ENCODE measurements at places on chromosomes 1 and 21.
A peak's percentile ranks its signal among the peaks of the same experiment; 100 is the strongest.

GRCh38 chr1:57782357-57782756 lies 358.5 kb upstream of the DAB1 start:
- DNase-seq = no peak

DNA sequence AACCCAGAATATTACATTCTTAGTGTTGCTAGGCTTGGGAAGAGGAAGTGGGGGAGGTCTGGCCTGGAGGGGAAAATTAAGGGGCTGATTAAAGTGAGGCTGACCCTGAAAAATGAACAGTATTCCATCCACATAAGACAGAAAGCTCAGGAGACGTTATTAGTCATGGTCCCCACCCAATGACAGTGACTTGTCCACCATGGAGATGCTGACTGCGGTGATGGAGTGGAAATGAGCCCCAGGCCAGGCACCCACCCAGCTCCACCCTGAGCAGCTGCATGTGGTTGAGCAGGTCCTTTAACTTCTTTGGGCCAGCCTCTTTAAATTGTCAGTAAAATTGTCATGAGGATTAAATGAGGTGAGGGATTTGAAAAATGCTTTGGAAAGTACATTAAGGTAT lies 1.4 kb upstream of the SPRR4 start:
- no peak for DNase-seq

GRCh38 chr21:42509244-42509643 lies 4.4 kb upstream of the SLC37A1 start:
- DNase-seq = no peak

GRCh38 chr1:150332651-150333290 lies 11.4 kb downstream of the PRPF3 start:
- DNase-seq = no peak

GRCh38 chr21:34908419-34909055 lies 140.6 kb downstream of the RUNX1 start:
- DNase-seq = no peak

DNA sequence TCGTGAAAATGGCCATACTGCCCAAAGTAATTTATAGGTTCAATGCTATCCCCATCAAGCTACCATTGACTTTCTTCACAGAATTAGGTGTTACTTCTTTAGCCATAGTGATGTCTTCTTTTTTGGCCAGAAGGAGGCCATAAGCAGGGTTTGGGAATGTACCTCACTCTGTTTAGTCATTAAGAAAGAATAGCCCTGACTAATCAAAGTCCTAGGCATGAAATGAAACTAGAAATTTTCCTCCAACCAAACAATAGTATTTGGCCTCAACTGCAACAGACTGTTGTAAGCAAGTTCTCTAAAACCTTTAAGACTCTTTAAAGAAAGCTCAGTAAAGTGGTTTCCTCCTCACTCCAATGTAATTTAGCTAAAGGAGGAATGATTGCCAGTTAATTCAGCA lies 163.9 kb downstream of the AKT3 start:
- DNase-seq = no peak

DNA sequence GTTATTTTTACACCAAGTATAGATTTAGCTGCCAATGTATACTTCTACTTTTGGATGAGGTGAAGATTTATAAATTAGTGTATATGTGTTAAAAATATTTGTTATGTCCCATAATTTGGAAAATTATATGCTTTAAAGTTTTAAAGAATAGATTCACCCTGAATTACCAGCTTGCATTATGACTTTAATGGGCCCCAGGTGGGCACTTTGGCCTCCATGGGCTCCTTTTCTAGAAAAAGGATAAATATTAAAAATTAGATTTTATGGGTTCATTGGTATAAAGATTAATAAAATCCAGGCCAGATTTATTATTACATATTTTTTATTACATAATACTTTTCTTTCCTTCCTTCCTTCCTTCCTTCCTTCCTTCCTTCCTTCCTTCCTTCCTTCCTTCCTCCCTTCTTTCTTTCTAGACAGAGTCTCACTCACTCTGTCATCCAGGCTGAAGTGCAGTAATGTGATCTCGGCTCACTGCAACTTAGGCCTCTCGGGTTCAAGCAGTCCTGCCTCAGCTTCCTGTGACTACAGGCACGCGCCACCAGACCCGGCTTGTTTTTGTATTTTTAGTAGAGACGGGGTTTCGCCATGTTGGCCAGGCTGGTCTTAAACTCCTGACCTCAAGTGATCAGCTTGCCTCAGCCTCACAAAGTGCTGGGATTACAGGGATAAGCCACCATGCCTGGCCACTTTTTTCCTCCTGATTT lies 21.9 kb downstream of the KMO start:
- DNase-seq = no peak

GRCh38 chr1:237867380-237867888 lies 23.3 kb downstream of the ZP4 start:
- no peak for DNase-seq

DNA sequence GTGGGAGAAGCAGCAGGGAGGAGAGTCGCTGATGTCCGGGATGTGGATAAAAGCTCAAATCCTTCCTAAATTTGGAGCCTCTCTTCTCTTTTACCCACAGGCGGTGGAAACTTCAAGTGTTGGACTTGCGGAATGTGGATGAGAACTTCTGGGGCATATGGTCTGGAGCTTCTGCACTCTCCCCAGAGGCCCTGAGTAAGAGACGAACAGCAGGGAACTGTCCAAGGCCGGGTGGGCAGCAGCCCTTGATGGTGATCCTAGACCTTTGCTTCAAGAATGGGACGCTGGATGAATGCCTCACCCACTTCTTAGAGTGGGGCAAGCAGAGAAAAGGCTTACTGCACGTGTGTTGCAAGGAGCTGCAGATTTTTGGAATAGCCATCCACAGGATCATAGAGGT lies 1.9 kb downstream of the PRAMEF12 start:
- no peak for DNase-seq

DNA sequence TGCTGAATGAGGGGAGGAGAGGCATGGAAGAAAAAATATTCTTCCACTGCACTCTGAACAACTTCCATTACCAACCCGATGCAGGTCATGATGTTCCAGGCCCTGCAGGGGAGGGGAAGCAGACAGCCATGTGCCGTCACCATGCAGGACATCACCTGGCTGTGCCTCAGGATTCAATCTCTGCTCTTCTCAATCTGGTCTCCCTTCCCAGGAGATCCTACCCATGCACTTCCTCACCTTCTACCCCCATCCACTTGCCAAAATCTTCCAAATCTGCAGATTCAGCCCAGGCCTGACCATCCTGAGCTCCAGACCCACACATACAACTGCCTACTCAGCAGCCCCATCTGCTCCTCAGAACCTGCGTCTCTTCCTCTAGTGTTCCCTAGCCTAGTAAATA lies 5.8 kb upstream of the PAQR6 start:
- no peak for DNase-seq

GRCh38 chr1:42848823-42849537 lies 2.6 kb downstream of the ZNF691 start:
- DNase-seq = no peak

GRCh38 chr1:211828584-211829342 lies 1.8 kb downstream of the LPGAT1 start:
- no peak for DNase-seq

DNA sequence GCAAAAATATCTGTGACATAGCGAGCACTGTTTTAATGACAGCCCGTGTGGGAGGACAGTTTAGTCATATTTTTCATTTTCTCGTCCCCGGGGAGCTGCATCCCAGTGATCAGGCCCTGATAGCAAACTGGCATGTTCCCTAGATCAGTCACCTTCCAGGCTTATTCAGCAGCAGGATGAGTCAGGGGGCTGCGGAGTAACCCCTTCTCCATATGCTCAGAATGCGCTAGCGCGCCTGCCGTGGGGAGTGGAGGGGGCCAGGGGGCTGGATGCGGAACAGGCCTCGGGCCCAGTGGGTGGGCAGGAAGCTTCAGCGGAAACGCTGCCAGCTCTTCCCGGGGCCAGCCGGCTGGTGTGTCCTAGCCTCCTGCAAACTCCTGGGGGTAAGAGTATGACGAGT lies 94.0 kb downstream of the KCND3 start:
- peak; percentile 20 for DNase-seq

DNA sequence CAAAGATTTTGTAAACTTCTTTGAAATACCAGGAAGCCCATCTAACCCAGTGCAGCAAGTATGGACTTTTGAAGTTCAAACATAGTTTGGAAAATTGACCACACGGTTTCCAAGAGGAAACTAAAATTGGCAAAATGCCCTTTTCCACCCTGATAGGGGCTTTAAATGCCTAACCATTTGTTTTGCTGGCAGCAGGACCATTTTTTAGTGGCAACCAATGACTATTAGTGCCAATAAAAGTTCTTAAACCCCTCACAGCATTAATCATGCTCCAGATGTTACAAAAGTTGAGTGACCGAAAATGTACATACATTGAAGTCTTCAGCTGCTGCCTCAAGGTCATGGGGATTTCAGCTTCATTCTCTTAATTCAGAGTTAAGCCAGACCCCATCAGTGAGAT lies 46.4 kb upstream of the ENAH start:
- peak; percentile 33 for DNase-seq

DNA sequence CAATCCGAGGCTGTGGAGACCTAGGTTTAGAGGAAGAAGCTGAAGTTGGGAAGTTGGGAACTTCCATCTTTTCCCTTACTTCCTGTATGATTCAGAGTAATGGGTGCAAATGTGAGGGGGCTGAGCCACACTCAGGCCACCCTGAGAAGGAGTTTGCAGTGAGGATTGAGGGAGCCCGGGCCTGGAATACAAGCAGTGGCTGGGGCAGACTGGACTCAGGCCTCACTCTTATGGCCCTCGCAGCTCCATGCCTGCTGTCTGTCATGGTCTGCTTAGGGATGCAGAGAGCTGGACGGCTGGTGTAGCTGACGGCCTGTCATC lies 73.7 kb upstream of the RAB4A start:
- DNase-seq = no peak

DNA sequence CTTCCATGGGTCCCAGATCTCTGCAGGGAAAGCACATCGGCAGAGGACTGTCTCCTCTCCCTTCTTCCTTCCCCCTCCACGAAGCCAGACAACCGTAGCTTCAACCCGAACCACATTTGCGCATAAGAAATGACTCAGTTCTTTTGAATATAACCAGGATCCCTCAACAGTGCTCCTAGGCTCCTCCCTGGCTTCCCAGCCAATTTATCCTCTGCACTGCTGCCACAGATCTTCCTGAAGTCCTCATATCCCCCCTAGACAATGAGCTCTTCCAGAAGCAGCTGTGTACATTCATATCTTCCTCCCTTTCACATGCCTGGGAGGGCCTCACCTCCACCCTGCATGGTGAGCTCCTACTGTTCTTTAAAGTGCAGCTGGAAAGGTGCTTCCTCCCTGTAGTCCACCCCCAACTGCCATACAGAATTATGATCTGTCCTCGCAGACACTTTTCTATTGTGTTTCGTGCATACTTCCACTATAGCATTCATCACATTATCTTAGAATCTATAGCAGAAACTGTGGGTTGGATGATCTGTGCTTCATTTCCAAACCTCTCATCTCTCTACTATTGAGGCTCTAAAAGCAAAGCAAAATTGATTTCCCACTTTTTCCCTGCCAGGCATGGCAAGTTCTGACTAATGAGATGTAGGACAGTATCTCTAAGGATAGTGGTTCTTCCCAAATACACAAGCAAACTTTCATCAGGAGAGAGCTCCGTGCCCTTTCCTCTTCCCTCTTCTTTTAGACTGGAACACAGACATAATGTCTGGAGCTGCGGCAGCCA lies 179.3 kb upstream of the HMGB4 start:
- DNase-seq = peak; percentile 26

GRCh38 chr1:52904927-52905698 lies 16.4 kb downstream of the ECHDC2 start:
- DNase-seq = peak; percentile 42

DNA sequence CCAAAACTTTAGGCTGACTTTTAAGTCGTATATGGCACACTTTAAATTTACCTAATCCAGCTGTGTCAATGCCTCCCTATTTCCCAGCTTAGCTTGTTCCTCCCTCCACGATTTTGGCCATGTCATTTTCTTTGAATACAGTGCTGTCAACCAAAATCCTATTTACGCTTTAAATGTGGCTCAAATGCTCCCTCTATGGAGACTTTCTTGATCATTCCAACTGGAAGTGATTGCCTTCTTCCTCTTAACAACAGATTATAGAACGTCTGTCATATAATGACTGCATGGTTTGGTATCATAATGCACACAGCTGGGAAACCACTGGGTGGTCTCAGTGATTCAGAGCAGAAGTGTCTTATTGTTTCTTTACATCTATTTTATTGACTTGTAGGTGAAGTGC lies 18.9 kb upstream of the BATF3 start:
- DNase-seq = peak; percentile 50

GRCh38 chr1:181947441-181947840 lies 114.1 kb downstream of the ZNF648 start:
- no peak for DNase-seq

DNA sequence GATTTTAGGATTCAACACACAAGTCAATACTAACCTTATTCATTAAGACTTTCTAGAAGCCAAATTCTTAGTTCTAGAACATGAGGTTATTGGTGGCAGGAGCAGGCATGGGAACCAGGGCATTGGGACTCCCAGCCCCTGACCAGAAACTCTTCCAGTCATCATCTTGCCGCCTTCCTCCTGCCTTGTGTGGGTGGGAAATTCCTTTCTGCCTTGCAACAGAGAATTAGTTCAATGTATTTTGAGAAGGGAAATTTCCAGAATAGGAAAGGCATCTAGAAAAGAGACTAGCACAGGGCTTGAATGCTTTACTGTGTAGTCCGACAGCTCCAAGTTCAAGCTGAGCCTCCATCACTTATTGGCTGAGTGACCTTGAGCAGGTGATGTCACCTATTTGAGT lies 8.7 kb downstream of the GRHL3 start:
- DNase-seq = peak; percentile 26

DNA sequence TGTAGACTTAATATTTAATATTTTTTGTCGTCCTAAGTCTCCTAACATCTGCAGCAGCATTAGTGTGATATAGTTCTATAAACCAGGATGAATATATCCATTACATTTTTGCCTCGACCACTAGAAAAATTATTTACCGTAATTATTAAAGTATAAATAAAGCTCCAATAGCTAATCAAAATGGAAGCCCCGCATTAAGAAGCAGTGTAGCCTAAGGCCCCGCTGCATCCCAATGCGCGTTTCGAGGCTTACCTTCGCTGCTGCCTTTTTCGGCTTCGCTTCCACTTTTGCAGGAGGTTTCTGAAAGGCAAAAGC lies 891 bp downstream of the HMGN1 start:
- DNase-seq = no peak

- peak; percentile 66 for DNase-seq
Observed at GRCh38 chr1:6273380-6273891, 12.5 kb upstream of the GPR153 start.

GRCh38 chr1:115702959-115703358 lies 61.2 kb downstream of the VANGL1 start:
- no peak for DNase-seq

Data from fibroblast of skin of scalp (primary cell).